ENCODE measurements at places on chromosomes 7 and 10.
A peak's percentile ranks its signal among the peaks of the same experiment; 100 is the strongest.

- DNase-seq = no peak
Measured at GRCh38 chr7:151173386-151174245, 6.1 kb upstream of the GBX1 start.

DNA sequence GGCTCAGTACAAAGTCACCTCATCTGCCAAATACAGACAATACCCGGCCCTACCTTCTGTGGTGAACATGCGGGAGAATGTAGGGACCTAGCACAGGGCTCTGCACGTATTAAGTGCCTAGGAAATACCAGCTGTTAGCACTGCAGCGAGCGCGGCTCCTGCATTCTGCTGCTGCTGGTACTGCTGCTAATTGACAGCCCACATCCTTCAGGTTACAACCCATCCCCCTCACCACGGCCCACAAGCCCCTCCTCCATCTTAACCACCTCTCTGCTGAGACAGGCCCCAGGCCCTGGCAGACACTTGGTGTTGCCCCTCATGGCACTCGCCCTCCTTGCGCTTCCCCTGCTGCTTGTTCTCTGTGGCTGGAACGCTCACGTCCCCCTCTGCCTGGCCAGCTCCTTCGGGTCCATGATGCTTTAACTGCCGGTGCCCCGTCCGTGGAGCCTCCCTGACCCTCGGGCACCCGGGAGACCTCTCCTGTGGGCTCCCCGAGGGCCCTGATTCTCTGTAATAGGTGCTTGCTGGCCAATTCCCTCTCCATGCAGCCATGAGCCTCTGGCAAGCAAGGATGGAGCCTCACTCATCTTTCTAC lies 53.3 kb upstream of the LOXL4 start:
- no peak for DNase-seq

DNA sequence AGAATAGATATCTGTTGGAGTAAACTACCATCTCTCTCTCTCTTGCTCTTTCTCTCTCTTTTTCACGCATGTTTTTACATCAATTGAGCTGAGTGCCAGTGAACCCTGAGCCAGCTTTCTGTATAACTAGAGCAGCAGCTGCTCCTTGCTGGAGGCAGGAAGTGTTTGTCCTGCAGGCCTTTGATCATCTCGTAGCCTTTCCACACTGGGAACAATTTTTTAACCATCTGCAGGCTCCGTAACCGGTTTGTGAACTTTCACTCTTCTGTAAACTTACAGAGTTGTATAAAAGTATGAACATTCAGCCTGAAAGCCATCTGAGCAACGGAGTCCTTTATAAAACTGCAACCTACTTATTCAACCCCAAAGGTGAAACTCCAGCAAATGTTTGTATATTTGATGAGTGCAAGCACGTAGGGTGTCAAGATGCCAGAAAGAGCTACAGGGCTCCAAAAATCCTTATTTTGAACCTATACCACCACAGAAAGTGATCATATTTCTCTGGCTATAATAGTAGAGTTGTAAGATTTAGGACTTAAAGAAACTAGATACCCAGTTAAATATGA lies 162.8 kb upstream of the NFE2L3 start:
- DNase-seq = no peak

GRCh38 chr7:70619659-70620058 lies 512.3 kb upstream of the GALNT17 start:
- no peak for DNase-seq

DNA sequence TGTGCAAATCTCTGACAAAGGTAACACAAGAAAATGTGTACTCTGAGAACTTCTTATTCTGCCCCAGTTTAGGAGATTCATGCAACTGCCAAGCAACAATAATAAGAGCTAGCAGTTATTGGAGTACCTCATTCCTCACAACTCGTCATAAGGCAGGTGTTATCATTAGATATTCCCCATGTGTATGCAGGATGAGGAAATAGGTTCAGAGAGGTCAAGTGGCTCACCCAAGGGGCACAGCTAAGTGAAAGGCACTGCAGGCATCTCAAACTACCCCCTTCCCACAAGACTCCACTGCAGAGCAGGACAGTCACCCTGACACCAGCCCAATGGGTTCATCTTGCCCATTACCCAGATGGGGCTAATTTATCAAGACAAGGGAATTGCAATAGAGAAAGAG lies 1.3 kb upstream of the GSTK1 start:
- DNase-seq = no peak

DNA sequence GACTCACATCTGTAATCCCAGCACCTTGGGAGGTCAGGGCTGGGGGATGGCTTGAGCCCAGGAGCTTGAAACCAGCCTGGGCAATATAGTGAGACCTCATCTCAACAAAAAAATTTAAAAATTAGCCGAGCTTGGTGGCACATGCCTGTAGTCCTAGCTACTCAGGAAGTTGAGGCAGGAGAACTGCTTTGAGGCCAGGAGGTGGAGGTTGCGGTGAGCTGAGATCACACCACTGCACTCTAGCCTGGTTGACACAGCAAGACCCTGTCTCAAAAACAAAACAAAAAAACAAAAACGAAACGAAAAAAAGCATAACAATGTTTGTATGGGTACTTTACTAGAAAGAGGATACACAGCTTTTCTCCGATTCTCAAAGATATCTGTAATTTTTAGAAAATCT lies 31.8 kb downstream of the WNT16 start:
- DNase-seq = no peak

DNA sequence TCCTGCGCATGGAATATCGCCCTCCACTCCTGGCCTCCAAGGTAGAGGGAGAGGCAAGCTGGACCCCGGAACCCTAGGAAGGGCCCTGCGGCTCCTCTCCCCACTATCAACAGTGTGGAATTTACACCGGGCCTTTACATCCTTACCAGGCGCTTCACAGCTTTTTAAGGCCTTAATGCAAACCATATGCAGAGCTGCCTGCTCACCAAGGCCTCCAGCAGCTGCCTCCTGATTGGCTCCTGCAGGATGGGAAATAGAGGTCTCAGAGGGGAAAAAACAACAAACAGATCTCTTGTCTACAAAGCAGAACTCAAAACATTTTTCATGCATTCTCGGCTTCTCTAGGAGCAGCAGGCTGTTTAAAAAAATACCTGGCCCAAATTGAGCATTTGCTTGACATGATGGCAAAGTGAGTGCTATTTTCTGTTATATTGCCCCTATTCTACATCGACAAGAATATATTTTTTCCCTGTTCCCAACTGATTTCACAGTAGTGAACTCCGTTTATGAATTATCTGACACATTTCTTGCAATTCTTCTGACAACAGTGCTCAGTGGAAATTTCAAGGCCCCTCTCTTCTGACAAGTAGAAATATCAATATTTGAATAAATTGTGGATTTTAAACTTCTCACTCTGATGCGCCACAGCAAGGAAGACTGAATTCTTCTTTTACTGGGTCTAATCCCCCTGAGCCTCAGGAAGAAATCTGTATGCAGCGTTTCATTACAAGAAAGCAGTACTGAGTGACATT lies 51.7 kb downstream of the EBF3 start:
- no peak for DNase-seq

DNA sequence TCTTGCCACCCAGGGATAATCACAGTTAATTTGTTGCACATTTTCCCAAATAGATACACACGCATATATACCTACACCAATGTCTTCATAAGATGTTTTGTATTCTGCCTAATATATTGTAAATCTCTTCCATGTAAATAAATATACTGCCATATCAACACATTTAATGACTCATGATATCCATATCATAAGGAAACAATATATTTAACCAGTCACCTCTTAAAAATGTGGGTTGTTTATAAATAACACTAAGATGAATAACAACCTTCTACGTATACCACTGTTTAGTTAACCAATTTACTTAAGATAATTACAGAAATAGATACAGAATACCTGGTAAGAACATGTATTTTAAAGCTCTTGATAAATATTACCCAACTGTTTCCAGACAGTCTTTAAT lies 38.2 kb downstream of the ELAPOR2 start:
- no peak for DNase-seq

DNA sequence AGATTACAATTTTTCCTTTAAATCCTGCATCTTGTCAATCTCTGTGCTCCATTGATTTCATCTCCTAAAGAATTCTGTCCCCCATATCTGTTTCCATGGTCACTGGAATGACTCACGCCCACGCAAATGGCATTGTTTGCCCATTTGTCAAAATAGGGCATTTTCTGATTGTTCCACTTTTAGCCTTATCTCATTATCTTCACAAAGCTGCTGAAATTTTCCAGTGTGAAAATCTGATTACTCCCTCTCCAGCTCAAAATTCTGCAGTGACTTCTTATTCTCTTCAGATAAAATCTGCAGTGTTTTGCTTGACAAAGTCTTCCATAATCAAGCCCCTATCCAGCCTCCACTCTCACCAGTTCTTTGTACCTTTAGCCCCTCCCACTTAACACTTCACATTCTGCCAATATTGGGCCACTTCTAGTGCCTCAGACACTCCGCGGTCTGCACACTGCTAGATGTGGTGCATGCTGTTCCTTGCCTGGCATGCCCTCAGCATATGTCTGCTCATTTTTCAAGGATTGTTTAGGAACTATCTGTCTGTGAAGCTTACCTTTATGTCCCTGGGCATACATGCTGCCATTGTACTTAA lies 33.9 kb upstream of the CTTNBP2 start:
- DNase-seq = no peak

DNA sequence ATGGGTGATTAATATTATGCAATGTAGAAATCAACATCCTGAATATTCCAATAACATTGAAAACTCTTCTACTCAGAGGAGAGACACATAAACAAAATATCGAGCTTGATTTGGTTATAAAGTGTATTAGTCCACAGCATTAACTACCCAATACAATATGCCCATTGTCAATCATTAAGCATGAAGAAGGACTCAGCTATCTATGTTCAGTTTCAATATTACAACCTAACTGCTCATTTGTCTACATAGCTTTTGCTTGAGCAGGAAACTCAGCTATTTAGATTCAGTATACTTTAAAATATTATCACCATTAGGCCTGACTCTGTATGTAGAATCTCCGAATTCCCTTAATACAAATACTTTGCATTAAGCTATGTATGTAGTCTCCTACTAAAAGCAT lies 262.6 kb downstream of the SEMA3A start:
- DNase-seq = no peak

DNA sequence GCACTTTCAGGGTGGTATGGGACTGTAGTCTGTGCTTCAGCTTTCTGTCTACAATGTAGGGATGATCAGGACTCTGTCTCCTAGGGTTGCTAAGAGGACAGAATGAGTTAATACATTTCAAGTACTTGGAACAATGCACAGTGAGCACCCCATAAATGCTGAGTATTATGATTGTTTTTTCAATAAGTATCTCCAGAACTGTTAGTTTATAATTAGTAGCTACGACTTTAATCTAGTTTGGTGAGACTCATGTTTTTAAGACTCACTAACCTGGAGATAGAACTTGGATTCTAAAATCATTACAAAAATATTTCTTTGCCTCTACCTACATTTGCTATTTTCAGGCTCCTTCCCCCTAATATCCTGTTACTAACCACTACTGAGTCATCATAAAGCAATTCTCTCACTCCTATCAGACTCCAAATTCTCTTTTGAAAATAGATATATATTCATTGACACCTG lies 95.3 kb downstream of the CPED1 start:
- DNase-seq = peak; percentile 73

DNA sequence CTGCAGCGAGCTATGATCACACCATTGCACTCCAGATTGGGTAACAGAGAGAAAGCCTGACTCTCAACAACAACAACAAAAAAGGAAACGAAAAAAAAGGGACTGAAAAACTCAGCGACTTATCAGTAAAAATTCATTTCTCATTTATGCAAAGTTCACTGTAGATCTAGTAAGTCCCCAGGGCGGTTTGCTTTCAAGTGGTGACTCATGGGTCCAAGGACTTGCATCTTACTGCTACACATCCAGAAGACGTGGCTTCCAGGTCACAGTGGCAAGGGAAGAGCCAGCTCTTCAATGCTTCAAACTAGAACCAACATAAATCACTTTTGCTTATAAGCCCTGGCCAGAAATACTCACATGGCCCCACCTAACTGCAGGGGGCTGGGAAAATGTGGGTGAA lies 178.3 kb upstream of the AUTS2 start:
- no peak for DNase-seq

- DNase-seq = peak; percentile 57
Measured at GRCh38 chr7:19215412-19215811, 70.2 kb upstream of the FERD3L start.

- no peak for DNase-seq
Measured at GRCh38 chr7:115827305-115828045, 203.1 kb downstream of the TFEC start.

All from ELR (cell line).